ENCODE measurements at places on chromosomes 13 and 19.

GRCh38 chr13:94968040-94968756, 255.9 kb upstream of the SOX21 start:
- DNase-seq, result peak; percentile 26

- no peak for DNase-seq
Observed at GRCh38 chr13:114118511-114119123, 13.8 kb downstream of the RASA3 start.

DNA sequence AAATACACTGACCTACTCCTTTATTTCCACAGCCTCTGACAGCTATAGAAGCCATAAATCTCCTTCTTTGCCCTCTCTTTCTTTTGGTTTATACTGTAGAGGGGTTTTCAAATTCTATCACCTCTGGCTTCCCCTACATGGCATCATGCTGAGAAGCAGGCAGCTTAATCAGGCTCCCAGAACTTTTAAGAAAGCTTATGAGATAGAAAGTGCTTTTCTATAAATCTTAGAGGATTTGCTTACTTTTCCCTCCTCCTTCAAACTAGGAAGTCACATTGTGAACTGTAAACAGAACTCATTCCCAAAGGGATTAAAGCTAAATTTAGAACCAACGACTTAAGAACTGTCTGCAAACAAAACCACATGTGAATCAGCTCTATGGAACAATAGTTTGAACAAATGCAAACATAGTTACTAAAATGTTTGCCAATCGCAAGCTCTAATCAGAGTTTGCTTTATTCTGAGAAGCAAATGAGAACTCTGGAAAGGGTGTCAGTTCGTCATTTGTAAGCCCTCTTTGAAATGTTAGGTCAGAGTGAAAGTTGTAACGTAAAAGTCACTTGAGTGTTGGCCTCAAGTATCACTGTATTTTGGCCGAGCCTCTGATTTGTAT, 344.1 kb downstream of the RFC3 start:
- no peak for DNase-seq

GRCh38 chr13:83470133-83470797, 412.0 kb downstream of the SLITRK1 start:
- DNase-seq, result no peak

DNA sequence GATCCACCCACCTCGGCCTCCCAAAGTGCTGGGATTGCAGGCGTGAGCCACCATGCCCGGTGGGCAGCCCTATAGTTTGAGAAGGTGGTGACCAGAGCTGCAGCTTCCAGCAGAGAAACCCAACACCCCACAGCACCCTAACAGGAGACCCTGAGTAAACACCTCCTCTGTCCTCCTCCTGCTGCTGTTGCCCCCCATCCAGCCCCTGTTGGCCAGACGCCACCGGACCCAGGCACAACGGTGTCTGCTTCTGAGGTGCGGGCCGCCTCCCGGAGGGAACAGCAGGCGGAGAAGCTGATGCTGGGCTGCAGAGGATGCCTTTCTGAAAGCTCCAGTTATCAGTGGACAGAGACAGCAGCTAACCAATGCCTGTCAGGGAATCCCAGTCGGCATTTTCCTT, 175.5 kb downstream of the COL4A1 start:
- no peak for DNase-seq

- no peak for DNase-seq
Observed at GRCh38 chr19:3423183-3423829, 56.9 kb downstream of the NFIC start.

DNA sequence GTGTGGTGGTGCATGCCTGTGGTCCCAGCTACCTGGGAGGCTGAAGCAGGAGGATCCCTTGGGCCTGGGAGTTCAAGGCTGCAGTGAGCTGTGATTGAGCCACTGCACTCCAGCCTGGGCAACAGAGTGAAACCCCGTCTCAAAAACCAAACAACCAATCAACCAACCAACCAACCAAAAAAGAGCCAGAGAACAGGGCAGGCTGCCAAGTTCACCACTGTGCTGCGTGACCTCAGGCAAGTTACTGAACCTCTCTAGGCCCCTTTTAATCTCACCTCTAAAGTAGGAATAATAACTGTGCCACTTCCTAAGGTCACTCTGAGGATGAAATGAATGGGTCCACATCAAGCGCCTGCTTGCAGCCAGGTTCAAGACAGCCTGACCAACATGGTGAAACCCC, 16.9 kb downstream of the TJP3 start:
- DNase-seq, result no peak

DNA sequence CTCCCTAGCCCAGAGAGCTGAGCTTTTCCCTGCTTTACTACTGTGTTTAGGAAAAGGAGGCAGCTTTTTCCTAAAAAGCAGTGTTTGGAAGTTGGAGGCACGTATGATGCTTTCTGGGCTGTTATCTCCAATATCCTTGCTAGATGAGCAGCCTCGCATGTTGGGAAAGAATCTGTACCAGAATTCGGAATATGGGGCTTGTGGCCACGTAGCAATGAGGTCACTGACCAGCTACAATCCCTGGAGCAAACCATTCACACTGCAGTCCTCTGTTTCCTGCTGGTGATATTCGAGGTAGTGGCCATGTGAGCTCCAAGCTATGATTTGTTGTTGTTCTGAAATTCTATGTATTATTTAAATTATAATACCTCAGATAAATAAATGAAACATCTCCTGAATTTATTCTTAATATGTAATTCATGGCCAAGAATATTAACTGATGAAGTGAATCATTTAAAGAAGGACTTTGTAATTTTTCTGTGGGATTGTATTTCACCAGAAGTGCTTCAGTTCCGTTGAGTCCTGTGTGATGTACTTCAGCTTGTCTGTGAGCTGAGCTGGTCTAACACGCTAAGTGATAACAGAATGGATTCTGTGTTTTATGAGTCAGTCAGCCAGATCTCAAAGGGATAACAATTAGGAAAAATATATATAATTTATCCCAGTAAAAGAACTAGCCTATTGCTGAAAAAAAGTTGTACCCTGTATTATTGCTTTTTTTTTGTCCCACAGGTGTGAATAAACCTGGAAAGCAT, 319.5 kb downstream of the SHISA2 start:
- no peak for DNase-seq

DNA sequence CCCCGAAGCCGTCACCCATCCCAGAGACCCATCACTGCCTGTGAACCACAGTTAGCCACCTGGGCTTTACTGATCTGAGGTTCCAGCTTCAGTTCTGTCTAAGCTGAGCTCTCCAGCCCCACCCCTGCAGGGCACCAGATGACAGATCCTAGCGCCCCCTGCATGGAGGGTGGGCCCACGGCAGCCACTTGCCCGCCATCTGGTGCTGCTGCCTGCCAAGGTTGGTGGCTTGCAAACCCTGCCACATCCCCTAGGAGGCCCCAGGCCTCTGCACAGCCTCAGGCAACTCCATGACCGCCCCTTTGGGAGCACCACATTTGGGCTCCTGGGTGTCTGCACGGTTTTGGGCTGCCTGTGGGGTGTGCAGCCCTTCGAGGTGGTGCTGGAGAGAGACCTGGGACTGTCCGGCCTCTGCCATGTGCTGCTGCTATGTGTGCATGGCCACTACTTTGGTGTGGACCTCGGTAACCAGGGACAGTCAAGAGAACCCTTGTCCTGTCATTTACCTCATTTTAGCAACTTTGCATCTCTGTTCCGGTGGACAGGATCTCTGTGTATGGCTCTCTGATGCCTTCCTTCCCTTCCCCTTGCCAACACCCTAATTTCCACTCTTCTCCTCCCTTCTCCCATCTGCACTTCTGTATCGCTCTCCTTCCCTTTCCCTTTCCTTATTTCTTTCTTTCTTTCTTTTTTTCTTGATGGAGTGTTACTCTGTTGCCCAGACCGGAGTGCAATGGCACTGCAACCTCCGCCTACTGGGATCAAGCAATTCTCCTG, 17.4 kb upstream of the SDHAF1 start:
- no peak for DNase-seq

DNA sequence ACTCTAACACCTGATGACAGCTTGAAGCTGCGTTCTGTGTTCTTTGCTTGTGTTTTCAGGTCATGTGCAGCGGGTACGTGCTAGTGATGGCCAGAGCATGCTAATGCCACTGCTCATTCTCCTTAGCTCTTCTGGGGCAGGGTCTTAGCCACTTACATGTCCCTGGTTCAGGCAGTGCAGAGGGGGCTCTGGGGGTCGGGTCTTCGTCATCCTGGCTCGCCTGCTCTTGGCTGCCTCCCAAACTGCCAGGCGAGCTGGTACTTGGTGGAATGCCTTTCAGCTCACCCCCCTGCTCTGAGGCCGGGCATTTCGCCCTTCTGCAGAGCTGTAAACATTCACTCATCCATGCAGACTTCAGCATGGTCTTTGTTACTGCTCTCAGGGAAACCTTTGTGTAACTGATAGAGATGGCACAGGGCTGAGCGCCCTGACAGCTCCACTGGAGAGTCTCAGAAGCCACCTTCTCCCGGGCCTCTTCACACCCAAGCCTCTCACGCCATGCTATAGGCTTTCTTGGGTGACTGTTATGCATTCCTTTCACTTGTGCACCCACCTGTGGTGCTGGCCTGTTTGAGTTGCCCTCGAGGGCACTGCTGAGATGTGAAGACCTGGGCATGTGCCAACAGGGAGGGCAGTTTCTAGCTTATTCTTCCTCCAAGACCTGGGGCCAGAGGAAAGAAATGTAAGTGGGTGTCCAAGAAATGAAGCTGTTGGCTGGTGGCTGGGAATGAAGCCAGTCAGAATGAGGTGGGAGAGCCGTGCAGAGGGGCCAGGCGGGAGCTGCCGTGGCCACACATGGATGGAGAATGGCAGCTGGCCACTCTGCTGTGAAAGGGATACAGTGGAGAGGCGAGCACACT, 24.4 kb downstream of the FAM124A start:
- DNase-seq, result no peak

DNA sequence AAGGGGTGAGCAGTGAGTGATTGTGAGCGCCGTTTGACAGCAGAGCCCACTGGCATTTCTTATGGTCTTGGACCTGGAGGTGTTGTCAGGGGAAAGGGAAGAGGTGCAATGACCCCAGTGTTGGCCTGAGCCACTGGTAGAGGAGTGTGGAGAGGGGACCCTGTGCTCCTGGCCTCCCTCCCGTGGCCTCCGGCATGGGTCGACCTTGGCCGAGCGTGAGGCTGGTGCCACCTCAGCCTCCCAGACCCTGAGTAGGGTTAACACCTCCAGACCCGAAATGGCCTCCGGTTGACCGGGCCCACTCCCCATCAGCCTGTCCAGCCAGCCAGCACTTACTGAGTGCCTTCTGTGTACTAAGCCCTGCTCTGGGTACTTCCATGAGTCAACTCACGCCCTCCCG, 6.5 kb downstream of the TRAPPC5 start:
- DNase-seq, result no peak

GRCh38 chr19:41785653-41786052, 10.7 kb upstream of the CEACAM3 start:
- peak; percentile 68 for DNase-seq

DNA sequence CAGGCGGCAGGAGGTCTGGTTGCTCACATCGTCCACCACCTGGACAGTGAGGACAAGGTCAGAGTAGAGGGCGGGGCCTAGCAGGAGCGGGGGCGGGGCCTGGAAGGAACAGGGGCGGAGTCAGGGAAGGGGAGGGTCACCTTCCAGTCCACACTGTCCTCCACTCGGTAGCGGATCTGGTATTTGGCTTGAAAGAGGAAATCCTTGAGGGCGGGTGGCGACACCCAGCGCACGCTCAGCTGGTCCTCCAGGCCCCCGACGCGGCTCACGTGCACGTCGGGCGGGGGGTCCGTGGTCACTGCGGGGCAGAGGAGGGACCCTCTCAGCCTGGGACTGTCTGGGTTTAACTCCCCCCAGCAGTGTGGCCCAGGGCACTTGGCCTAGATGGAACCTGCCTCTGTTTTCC, 8.2 kb downstream of the REX1BD start:
- no peak for DNase-seq

DNA sequence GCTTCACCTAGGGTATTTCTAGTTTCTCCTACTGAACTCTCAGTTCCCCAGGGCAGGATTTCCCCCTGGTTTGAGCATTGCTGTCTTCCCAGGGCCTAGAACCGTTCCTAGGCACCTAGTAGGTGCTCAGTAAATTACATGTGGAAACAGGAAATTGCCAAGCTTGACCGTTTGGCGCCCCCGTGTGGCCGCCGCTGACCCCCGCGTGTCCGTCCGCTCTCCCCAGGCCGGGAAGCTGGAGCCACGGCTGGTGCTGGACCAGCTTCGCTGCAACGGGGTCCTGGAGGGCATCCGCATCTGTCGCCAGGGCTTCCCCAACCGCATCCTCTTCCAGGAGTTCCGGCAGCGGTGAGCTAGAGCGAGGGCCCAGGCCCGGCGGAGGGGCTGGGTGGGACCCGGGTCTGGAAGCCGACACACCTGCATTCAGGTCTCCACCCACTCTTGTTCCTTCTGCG, 55.5 kb downstream of the MYH14 start:
- DNase-seq, result peak; percentile 43

DNA sequence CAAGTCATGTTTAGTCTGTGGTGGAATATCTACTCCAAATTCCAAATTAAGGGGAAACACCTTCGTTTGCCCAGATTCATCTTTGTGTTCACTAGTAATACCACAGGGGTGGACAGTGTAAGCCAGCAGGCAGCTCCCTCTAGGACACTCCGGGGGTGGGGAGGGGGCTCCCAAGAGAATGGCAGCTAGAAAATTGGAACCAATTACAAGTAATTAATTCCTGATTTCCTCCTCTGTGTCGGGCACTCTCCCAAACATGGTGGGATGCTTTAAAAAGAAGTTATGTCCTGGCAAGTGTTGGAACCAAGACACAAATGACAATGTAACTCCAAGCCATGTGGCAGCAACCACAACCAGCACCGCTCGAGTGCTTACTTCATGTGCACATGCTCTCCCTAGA, 5.9 kb downstream of the COL4A1 start:
- no peak for DNase-seq

- DNase-seq, result peak; percentile 52
Observed at GRCh38 chr13:46179491-46179908, 2.5 kb downstream of the LCP1 start.

DNA sequence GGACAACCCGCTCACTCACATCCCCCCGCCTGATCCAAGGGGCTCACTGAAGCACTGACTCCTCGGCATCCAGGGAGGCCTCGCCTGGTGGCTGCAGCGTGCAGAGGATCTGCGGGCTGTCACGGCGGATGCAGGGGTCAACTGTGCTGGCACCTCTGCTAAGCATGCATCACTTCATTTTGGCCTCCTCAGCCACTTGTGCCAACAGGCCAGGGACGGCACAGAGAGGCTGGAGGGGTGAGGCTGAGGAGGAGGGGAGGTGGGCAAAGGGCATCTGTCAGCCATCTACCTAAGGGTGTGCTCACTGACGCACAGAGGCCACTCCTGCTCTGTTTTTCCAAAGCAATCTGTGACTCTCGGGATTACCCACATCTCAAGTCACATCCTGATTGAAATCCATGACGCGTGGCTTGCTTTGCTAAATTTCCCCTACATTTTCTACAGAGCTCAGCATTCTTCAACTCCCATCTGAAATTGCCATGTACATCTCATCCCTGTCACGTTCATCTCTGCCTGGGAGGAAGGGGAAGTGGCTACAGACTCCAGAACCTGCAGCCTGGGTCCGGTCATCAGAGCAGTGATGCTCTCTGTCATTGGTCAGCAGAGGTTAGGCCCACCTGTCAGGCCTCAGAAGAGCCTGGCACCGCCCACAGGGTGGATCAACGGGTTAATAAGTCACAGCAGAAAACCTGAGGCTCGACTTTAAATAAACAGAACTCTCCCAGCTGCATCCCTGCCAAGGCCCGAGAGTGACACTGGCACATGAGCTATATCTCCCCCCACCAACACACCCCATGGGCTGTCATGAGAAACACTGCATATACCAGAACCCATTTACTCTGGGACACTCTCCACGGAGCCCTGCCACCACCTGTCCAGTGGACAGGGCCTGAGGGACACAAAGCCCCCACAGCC, 17.6 kb downstream of the ELL start:
- DNase-seq, result no peak

All from femur (tissue), 1 donor.